Hepatic stellate cell (primary cell): ENCODE measurements at places on chromosomes 16 and 17.

GRCh38 chr17:50152736-50153135 lies 2.3 kb upstream of the PPP1R9B start:
- DNase-seq = no peak

DNA sequence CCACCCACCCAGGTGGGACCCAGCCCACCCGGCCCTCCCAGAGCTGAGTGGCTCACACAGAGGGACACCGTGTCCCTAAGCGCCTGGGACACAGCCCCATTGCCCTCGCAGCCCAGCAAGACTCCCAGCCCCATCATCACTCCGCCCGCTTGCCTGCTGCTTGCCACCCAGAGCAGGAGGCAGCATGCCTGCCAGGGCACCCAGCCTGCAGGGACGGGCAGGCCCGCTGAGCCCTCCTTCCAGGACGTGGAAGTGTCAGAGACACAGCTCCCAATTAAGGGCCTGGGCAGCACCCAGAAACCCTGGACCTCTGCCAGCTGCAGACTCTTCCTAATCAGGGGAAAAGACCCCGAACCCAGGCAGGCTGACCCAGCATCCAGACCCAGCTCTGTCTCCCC lies 17.2 kb upstream of the OSGIN1 start:
- DNase-seq = no peak

DNA sequence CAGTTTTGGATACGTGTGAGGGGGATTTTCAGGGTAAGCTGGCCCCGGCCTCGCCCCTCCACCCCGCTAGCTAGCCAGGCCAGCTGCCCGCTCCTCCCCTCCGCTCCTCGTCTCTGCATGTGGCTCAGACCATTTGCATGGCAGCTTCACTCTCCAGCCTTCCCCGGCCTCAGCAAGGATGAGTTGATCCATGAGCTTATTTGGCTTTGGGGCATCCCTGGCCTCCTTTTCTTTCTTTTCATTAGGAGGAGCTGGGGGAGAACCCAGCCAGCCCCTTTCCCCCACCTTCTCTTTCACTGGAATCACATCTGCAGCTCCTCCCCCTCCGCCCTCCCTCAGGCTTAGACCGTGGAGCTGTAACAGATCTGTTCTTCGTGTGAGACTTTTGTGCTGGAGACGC lies 30.7 kb downstream of the ELAC2 start:
- no peak for DNase-seq

DNA sequence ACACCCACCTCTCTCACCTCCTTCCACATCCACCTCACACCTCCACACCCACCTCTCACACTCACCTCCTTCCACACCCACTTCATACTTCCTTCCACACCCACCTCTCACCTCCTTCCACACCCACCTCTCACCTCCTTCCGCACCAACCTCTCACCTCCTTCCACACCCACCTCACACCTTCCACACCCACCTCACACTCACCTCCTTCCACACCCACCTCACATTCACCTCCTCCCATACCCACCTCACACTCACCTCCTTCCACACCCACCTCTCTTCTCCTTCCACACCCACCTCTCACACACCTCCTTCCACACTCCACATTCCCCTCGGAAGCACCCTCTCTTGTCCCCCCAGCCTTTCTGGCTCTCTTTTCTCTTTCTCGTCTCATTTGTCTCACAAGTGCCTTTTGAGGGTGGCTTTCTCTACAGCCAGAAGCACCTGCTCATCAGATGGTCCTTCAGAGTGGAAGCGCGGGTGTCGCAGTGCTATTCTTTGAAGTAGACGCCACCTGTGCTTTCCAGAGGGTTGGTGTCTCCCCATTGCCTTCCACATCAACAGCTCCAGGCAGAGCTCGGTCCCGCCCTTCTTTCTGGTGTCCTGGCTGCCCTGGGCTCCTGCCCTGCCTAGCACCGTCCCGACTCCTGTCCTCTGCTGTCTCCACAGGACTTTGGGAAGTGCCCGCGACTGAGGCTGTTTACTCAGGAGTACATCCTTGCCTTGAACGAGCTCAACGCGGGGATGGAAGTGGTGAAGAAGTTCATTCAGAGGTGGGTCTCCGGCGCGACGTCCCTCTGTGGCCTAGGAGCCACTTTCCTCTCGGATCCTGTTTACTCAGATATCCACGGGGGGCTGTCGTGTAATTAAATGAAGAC lies 109.4 kb upstream of the PLCG2 start:
- no peak for DNase-seq

DNA sequence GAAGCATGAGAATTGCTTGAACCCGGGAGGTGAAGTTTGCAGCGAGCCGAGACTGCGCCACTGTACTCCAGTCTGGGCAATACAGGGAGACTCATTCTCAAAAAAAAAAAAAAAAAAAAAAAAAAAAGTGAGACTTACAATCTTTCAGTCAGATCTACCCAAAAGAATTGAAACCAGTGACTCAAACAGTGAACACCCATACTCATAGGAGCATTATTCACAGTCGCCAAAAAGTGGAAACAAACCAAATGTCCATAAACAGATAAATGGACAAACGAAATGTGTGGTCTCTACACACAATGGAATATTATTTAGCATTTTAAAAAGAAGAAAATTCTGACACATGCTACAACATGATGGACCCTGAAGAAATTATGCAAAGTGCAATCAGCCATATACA lies 9.1 kb upstream of the SCNN1B start:
- DNase-seq = no peak

- peak; percentile 17 for DNase-seq
These were observed 57.4 kb upstream of the MRTFB start for GRCh38 chr16:14013571-14014283.

- no peak for DNase-seq
These were observed 15.9 kb downstream of the CYB561 start for GRCh38 chr17:63430223-63430622.

- DNase-seq = no peak
These were observed 5.2 kb downstream of the EVI2B start for GRCh38 chr17:31308372-31309334.

GRCh38 chr16:2855536-2855935 lies 2.4 kb downstream of the PRSS22 start:
- no peak for DNase-seq

GRCh38 chr17:73192894-73193701 lies at the start of gene COG1:
Gene COG1 (plus strand): TSS chr17:73193055. CDS start chr17:73193070, 15 bp downstream.
- peak; percentile 96 for DNase-seq

DNA sequence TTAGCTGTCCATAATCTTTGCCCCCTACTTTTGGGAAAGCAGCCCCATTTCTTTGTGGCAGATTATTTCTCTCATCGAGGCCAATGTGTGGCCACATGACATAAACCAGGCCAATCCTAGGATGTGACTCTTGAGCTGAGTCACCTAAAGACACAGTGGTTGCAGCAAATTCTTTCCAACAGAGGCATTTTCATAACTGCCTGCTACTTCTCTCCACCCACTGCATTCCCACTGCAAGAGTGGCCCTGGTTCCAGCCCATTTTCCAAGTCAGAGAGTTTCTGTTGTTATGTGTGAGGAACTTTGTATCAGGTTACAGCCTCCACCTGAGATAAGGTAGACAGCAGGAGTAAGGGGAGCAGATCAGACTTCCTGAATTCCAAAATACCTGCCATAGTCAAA lies 195.2 kb downstream of the RGS9 start:
- DNase-seq = peak; percentile 53

DNA sequence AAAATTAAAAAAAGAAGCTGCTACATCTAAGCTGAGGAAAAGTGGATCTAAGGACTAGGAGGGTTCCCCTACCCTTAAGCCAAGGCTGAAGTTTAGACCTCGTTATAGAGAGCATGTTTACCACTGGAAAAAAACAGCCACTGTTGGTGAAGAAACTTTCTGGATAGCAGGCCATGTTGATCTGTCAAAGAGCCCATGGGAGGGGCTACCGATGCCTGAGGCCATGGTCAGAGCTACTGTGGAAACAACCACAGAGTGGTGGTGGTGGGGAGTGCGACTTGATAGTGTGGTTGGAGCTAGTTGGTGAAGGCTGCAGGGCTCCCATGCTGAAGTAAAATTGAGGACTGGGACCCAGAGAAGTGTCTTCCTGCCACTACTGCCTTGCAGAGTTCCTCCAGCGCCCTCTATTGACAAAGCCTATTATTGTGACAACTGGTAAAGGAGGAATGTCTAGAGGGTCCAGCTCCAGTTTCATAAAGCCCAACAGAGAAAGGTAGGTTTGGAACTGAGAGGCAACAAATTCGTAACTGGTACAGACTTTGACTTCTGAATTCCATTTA lies 12.7 kb upstream of the FAM20A start:
- no peak for DNase-seq

DNA sequence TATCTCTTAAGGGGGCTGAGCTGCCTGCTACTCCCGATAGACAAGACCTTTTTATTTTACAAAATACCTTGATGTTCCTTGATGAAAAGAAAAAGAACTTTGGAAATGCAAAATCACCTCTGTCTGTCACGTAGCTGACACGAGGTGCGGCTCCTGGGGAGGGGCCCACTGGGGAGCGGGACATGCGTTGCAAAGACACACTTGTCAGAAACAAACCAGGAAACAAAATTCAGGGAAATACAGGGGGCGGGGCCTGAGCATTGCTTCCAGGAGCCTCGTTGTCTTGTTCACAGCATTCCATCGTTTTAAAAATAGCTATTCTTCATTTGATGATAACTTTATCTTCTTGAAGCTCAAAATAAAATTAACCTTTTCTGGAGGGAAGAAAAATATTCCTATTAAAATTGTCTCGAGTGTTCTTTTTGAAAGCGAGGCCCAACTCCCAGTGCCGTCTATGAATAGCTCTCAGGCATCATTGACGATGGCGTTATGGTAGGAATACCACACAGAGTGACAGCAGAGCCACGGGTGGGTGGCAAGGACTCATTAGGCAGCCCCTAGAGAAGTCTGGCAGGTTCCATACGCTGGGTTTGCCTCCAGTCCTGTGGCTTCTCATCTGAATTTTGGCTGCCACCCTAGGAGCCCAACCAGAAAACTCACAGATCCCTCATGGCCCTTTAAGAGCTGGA lies 286.9 kb downstream of the CPPED1 start:
- DNase-seq = no peak

DNA sequence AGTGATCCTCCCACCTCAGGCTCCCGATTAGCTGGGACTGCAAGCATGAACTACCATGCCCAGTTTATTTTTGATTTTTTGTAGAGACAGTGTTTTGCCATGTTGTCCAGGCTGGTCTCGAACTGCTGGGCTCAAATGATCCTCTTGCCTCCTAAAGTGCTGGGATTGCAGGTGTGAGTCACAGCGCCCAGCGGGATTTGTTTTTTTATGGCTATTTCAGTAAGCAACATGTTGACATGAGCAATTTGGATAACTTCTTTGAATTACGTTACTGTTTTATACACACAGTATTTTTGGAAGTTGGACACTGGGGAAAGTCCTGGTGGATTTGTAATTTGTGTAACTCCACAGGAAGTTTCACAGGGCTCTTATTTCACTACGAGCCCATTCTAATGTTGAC lies 18.5 kb upstream of the RHOT1 start:
- DNase-seq = no peak
